ENCODE measurements at places on chromosomes 4 and X.

DNA sequence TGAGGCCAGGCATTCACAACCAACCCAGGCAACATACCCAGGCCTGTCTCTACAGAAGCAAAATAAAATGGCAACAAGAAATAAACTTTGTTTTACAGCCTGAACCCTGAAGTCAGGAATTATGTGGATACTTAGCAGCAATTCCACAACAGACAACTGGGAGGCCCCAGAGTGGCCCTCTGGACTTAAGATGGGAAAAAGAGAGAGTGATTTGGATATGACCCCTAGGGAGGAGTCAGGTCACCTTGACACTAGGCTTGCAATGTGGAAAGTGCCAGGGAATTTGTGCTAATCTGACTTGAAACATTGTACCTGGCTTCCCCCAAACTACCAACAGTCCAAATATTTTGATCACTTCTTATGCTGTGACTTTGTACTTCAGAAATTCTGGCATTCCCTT, 193.1 kb downstream of the PARM1 start:
- no peak for DNase-seq

GRCh38 chr4:120843849-120844527, 78.5 kb downstream of the PRDM5 start:
- no peak for DNase-seq

DNA sequence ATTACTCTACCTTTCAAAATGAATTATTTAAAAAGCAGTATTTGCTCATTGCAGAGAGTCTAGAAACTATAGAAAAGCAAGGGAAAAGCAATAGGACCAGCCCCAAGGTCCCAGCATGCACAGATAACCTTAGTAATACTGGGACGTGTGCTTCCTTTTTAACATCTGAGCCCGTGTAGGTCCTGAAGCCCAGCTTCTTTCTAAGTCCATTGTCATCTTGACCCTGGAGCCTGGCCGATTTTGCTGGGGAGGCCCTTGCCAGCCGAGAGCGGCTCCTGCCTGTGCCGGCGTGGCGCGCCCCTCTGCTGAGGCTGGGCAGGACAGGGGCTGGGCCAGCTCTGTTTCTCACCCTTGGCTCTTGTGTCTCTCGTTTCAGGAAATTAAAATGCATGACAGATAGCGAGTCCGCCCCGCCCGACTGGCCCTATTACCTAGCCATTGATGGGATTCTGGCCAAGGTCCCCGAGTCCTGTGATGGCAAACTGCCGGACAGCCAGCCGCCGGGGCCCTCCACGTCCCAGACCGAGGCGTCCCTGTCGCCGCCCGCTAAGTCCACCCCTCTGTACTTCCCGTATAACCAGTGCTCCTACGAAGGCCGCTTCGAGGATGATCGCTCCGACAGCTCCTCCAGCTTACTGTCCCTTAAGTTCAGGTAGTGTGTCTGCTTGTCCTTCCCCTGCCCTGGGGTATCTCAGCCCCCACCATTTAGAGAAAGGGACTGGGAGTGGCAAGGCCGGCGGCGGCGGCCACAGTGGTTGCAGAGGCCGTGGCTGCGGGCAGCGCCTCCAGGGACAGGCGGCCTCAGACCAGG, 4.1 kb downstream of the MSANTD1 start:
- DNase-seq, result no peak

- no peak for DNase-seq
Measured at GRCh38 chrX:134324359-134324758, 87.4 kb downstream of the CCDC160 start.

DNA sequence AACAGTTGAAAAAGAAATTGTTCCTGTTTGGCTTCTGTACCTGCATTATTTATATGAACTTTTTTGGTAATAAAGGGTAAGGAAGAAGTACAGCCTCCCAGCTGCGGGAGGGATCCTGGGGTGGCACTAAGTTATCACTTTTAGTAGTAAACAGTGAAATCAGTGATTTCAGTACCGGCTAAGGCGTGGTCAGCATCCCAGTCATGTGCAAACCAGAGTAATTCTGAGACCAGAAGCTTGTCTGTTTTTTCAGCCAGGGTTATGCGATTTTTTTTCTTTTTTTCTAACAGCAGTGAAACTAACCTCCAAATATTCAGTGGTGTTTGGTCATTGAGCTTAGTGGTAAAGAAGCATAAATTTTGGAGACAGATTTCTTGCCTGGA, 3.3 kb downstream of the EGF start:
- no peak for DNase-seq

DNA sequence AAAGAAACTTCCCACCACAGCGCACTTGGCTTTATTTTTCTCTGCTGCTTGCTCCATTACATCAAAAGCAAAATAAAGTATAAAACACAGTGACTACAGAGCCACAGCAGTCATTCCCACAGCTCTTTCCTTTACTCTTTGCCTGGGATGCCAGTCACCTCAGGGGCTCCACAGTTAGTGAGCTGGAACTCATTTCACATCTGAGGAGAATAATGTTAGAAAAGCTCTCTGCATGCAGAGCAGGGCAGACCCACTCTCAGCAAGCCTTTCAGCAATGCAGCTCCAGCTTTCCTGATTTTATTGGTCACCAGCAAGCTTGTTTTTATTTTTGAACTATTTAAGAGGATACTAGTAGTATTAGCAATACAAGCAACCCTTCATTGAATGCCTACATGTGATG, 13.8 kb downstream of the GRXCR1 start:
- no peak for DNase-seq

DNA sequence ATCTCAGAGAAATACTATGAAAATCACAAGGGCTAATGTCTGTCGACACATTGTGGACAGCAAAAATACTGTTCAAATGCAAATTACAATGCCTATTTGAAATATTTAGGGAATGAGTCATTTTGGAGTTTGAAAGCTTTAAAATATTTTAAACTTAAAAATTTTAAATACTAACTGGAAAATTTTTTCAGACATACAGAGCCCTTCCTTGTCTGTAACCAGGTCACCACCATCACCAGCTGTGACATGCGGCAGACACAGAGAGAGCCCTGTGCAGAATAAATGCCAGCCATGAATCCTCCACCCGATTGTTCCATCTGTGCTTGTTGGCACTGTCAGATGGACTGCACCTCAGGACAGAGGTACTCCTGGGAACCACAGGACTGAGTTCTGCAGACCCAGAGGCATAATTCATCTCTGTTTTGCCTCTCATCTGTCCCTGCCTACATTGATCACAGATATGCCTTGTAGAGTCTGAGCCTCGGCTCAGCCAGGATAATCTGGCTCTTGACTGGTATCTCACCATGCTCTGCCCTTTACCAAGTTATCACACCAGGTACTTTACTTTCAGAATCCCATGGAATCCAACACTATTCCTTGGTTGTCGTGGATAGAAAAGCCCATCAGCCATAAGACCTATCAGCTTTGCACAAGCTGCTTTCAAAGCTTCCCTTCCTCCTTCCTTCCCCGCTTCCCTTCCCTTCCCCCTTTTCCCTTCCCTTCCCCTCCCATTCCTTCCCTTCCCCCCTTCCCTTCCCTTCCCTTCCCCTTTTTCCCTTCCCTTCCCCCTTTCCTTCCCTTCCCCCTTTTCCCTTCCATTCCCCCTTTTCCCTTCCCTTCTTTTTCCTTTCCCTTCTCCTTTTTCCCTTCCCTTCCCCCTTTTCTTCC, 67.2 kb downstream of the TBC1D9 start:
- no peak for DNase-seq

- DNase-seq, result no peak
Measured at GRCh38 chrX:13396924-13397323, 77.1 kb upstream of the ATXN3L start.

DNA sequence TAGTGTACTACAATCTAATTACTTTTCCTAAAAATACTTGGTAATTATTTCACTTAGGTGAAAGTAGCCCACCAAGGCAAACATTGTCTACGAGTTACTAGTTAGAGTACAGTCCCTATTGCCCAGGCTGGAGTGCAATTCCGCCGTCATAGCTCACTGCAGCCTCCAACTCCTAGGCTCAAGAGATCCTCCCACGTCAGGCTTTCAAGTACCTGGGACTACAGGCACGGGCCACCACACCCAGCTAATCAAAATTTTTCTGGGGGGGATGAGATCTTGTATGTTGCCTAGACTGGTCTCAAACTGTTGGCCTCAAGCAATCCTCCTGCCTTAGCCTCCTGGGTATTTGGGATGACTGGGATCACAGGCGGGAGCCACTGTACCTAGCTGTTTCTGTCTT, 21.9 kb downstream of the FAM193A start:
- no peak for DNase-seq

DNA sequence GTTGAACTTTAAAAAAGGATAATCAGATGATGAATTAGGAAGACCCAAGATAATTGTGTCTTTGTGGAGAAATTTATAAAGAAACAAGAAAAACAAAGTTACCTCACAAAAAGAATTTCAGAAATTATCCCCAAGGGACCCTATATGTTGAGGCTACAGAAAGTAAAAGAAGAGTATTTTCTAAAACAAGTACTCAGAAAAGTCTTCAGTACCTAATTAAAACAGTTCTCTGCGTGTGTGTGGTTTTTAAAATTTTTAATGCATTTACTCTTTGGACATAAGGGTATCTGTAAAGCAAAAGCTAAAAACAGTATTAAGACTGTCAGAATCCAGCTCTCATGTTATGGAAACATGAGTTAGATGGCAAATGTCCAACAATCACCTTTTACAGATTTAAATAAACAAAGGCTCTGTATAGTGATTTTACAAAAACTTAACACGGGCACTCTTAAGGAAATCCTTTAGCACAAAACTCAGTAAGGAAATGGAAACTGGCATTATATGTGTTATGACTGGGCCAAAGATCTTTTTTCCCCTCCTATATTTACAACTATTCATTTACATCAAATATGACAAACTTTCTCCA, 187.5 kb downstream of the NSUN7 start:
- DNase-seq, result no peak

GRCh38 chr4:21377046-21377445, 571.5 kb downstream of the KCNIP4 start:
- DNase-seq, result no peak

- DNase-seq, result no peak
Measured at GRCh38 chr4:40275065-40275730, 59.9 kb upstream of the CHRNA9 start.

- no peak for DNase-seq
Measured at GRCh38 chr4:73821325-73821724, 15.2 kb upstream of the CXCL6 start.

DNA sequence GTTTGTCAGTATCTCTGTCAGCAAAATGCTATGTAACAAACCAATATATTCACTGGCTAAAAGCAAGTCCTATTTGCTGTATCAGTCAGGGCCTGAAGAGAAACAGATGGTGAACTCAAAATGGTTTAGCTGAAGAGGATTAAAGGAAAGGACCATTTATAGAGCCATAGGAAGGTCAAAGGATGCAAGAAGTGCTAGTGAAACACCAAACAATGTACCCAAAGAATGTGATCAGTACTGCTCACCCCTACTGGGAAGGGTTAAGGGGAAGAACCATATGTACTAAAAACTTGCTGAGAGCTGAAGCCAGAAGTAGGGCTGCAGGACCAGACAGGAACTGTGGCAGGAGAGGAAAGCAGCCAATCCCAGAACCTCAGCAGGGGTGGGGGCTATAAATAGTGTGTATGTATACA, 479.3 kb downstream of the INPP4B start:
- DNase-seq, result no peak

GRCh38 chr4:187558391-187558790, 437.2 kb upstream of the ZFP42 start:
- DNase-seq, result no peak

- no peak for DNase-seq
Measured at GRCh38 chr4:7306021-7306965, 114.0 kb downstream of the SORCS2 start.

- DNase-seq, result no peak
Measured at GRCh38 chr4:337932-338758, 531 bp downstream of the ZNF141 start.

GRCh38 chr4:121594796-121595526, 101.8 kb downstream of the ANXA5 start:
- DNase-seq, result no peak

GRCh38 chrX:97563531-97564133, 679.9 kb downstream of the RPA4 start:
- DNase-seq, result peak; percentile 14

DNA sequence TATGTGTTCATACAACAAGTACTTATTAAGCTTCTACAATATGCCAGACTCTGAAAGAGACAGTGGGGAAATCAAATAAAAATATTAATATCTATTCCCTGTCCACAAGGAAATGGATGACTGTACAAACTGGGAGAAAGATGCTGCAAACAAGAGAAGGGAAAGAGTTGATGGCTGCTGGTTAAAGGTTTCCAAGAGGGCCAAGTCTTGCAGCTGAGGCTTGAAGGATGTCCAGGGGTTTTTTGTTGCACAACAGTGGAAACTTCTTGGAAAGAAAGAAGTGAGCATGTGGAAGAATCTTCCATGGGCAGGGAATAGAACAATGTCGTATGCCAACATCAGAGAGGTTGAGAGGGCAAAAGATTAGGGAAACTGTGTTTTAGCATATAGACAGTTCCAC, 95.8 kb downstream of the MID1 start:
- no peak for DNase-seq

- no peak for DNase-seq
Measured at GRCh38 chr4:147493307-147493706, 12.4 kb downstream of the EDNRA start.

DNA sequence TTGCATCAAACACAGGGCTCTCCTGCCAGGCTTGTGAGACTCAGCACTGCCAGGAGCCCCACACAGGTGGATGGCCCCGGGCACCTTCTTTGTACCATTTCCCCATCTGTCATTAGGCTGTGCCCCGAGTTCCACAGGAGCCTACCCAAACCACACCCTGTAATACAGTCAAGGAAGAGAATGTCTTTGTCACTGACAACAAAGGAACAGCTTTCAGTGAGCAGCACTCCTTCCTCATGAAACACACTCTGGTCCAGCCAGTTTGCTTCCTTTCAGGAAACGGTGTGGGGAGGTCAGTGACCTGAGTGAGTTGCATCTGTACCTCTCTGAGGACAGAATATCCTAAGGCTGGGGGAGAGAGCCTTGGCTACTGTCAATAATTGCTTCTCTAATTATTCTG, 53.7 kb downstream of the LNX1 start:
- peak; percentile 2 for DNase-seq

- no peak for DNase-seq
Measured at GRCh38 chr4:13355111-13355880, 128.8 kb downstream of the RAB28 start.

DNA sequence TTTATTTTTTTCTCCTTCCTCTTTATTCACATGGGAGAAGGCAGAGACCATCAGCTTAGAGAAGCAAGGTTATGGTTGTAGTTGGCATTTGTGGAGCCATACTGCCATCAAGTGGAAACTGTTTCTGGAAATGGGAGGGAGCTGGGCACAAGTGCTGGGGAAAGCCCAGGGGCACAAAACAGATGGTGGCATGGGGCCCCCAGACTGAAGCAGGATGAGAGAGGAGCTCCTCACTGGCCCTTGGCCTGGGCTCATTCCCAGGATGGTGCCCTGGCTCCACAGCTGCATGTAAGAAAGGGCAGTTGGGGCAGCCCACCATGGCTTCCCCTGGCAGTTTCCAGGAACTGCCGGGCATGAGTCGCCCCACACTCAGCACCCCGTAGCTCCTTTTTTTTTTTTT, 59.2 kb downstream of the NBDY start:
- no peak for DNase-seq

- peak; percentile 86 for DNase-seq
Measured at GRCh38 chr4:86891762-86892635, at the start of gene C4orf36. TSS of gene C4orf36 (minus strand) at chr4:86892422. CDS start at chr4:86891520, 902 bp downstream.

GRCh38 chr4:20276848-20277247, 25.1 kb downstream of the SLIT2 start:
- no peak for DNase-seq

- no peak for DNase-seq
Measured at GRCh38 chr4:168928346-168928745, 81.7 kb downstream of the CBR4 start.

GRCh38 chrX:30874851-30875250, 14.2 kb downstream of the TAB3 start:
- DNase-seq, result no peak

GRCh38 chr4:86496094-86497080, 97.7 kb upstream of the PTPN13 start:
- DNase-seq, result peak; percentile 61
